ENCODE measurements at places on chromosomes 13 and 19.
A peak's percentile ranks its signal among the peaks of the same experiment; 100 is the strongest.

GRCh38 chr13:45007225-45007624, 17.9 kb downstream of the GPALPP1 start:
- no peak overlapping the region for H3K27ac ChIP-seq
- H3K4me3 ChIP-seq: no peak overlapping the region
- H3K36me3 ChIP-seq: peaks cover 14% of the 10 kb centered on the region
- H3K27me3 ChIP-seq: no peaks in the 10 kb centered on the region
- DNase-seq: no peak

DNA sequence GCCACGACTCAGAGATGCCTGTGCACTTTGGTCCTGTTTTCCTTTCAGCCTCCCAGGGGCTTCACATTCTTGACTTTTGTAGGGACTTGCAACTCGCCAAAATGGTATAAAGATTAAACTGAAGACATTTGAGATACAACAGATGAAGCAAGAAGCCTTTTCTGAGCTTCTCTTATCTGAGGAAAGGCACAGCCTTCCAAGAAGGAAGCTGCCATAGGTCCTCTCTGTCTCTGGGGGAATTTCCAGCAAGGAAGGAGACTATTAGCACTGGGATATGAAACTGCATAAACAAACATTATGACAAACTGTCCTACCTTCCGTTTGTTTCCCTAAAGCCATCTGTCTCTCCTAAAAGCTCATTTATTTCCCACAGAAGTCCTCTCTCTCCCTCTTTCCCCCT, 39.3 kb downstream of the TGDS start:
- no peak overlapping the region for H3K4me3 ChIP-seq
- no peak overlapping the region for H3K27ac ChIP-seq
- H3K4me1 ChIP-seq: no peaks in the 10 kb centered on the region

GRCh38 chr19:19385896-19386869, 19.3 kb upstream of the GATAD2A start:
- H3K27ac ChIP-seq: peak overlapping the region; percentile 81
- peak; percentile 95 for DNase-seq
- H3K27me3 ChIP-seq: no peaks in the 10 kb centered on the region
- peak overlapping the region; percentile 82 for H3K4me3 ChIP-seq
- H3K4me1 ChIP-seq: peaks cover 65% of the 10 kb centered on the region

- H3K4me3 ChIP-seq: no peak overlapping the region
- no peak overlapping the region for H3K27ac ChIP-seq
- H3K4me1 ChIP-seq: no peaks in the 10 kb centered on the region
- no peak for DNase-seq
These were observed 135.8 kb upstream of the KLF12 start for GRCh38 chr13:74270018-74270417.

GRCh38 chr19:18328340-18329034, 5.6 kb upstream of the LSM4 start:
- H3K27me3 ChIP-seq: no peaks in the 10 kb centered on the region
- DNase-seq: no peak
- H3K27ac ChIP-seq: no peak overlapping the region
- no peaks in the 10 kb centered on the region for H3K36me3 ChIP-seq

GRCh38 chr13:51944428-51944827, 66.8 kb downstream of the ATP7B start:
- H3K4me3 ChIP-seq: no peak overlapping the region
- no peak overlapping the region for H3K27ac ChIP-seq
- no peaks in the 10 kb centered on the region for H3K36me3 ChIP-seq
- no peaks in the 10 kb centered on the region for H3K4me1 ChIP-seq

DNA sequence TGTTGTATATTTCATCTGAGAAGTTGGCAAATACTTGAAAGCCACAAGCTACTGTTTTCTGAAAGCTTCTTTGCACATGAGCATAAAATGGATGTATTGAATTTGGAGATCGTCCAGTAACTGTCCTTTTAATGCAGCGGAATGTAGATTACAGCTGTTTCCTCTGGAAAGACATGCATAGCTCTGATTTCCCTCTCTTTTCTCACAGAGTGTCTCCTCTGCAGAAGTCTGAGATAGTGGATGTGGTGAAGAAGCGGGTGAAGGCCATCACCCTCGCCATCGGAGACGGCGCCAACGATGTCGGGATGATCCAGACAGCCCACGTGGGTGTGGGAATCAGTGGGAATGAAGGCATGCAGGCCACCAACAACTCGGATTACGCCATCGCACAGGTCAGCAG, 283.0 kb downstream of the SHISA2 start:
- H3K27me3 ChIP-seq: no peaks in the 10 kb centered on the region
- no peak overlapping the region for H3K4me3 ChIP-seq
- H3K36me3 ChIP-seq: no peaks in the 10 kb centered on the region
- no peaks in the 10 kb centered on the region for H3K4me1 ChIP-seq

DNA sequence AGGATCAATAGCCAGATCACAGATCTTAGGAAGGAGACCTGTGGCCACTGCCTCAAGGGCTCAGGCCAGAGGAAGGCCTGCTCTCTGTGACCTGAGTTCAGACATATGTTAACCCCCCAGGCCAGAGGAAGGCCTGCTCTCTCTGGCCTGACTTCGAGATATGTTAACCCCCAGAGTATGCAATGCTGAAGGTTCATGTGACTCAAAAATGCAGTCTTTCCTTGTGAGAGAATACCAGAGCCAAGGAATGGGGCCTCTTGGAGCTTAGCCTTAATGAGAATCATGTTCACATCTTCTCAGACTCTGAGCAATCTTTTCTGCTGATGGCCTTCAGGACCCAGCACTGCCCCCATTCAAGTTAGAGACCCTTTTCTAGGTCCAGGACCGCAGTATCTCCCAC, 36.7 kb downstream of the MBNL2 start:
- peak overlapping the region; percentile 62 for H3K27ac ChIP-seq
- H3K27me3 ChIP-seq: no peaks in the 10 kb centered on the region
- peaks cover 81% of the 10 kb centered on the region for H3K4me1 ChIP-seq
- DNase-seq: no peak
- no peaks in the 10 kb centered on the region for H3K36me3 ChIP-seq
- no peak overlapping the region for H3K4me3 ChIP-seq

Data from upper lobe of left lung (tissue), 6 donors.